Bladder microvascular endothelial cell (primary cell): ENCODE measurements at places on chromosomes 2 and 18. TPM values are rescaled to one million over a fixed set of nuclear protein-coding genes. Genes with fewer than 3 reads are reported as not detected.

BARD1 gene
- 13.0 and 14.6 TPM in 2 replicates for total RNA-seq

SLC9A4 gene
- total RNA-seq = under 0.01 TPM in 2 replicates

DYNAP gene
- not detected in 2 replicates for total RNA-seq

ST8SIA3 gene
- total RNA-seq = not detected in 2 replicates

POTEJ gene
- 0.16 and 0.63 TPM in 2 replicates for total RNA-seq

ABCB11 gene
- total RNA-seq = under 0.01 TPM in 2 replicates

POU3F3 gene
- total RNA-seq = under 0.01 TPM in 1 of 2 replicates, not detected in the other

SLC19A3 gene
- not detected in 2 replicates for total RNA-seq

ANO7 gene
- total RNA-seq = 0.32 and 0.76 TPM in 2 replicates

ACTG2 gene
- total RNA-seq = 0.81 TPM in 1 of 2 replicates, not detected in the other

EVA1A gene
- total RNA-seq = 74.0 and 127 TPM in 2 replicates

TTC32 gene
- 4.0 and 10.0 TPM in 2 replicates for total RNA-seq

B3GNT7 gene
- total RNA-seq = under 0.01 and 5.9 TPM in 2 replicates

C2orf78 gene
- total RNA-seq = not detected in 2 replicates

LYPD1 gene
- total RNA-seq = 0.65 and 3.1 TPM in 2 replicates

NEB gene
- 0.16 and 1.1 TPM in 2 replicates for total RNA-seq

CDK5R2 gene
- total RNA-seq = not detected in 2 replicates

KCMF1 gene
- total RNA-seq = 21.9 and 98.9 TPM in 2 replicates

UGT1A7 gene
- total RNA-seq = not detected in 2 replicates

CHPF gene
- 1.3 and 2.9 TPM in 2 replicates for total RNA-seq

FOSL2 gene
- 32.7 and 83.8 TPM in 2 replicates for total RNA-seq

IWS1 gene
- 29.1 and 49.3 TPM in 2 replicates for total RNA-seq

PTPN18 gene
- 20.9 and 32.5 TPM in 2 replicates for total RNA-seq

HOXD8 gene
- 12.6 and 13.1 TPM in 2 replicates for total RNA-seq

CMPK2 gene
- 1.4 and 3.6 TPM in 2 replicates for total RNA-seq

DSC1 gene
- total RNA-seq = not detected in 2 replicates

GPR45 gene
- not detected in 2 replicates for total RNA-seq

IL18R1 gene
- 0.65 and 0.82 TPM in 2 replicates for total RNA-seq

GAL3ST2 gene
- not detected in 2 replicates for total RNA-seq

SERPINB4 gene
- 0.65 TPM in 1 of 2 replicates, not detected in the other for total RNA-seq
